ENCODE measurements at places on chromosomes 3 and 15. TPM values are rescaled to one million over a fixed set of nuclear protein-coding genes. Genes with fewer than 3 reads are reported as not detected.

DNA sequence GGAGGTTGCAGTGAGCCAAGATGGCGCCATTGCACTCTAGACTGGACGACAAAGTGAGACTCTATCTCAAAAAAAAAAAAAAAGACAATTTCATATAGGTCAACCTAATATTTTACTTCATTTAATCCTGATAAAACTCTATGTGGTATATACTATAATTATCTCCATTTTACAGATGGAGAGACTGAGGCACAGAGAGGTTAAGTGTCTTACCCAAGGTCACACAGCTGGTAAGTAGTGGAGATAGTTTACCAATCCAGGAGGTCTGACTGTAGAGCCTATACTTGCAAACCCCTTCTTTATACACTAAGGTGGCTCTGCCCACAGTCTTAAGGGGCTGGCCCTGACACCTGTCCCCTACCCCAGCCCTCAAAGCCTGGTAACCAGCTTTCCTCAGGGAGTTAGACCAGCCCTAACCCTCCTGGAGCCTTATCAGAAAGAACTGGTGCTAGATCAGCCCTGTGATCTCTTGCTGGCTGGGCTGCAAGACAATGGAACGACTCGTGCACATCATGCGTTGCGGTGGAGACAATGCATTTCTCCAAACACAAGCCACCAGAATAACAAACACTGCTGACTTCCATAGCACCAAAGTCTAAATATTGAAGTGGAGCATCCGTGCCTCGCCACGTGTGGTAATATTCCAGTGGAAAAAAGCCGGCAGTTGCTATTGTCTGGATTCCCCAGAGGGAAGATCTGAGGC, 60.0 kb upstream of the SMAD3 start:
- no peak for DNase-seq

GRCh38 chr3:128480278-128480677, 12.7 kb downstream of the GATA2 start:
- DNase-seq = no peak

DNA sequence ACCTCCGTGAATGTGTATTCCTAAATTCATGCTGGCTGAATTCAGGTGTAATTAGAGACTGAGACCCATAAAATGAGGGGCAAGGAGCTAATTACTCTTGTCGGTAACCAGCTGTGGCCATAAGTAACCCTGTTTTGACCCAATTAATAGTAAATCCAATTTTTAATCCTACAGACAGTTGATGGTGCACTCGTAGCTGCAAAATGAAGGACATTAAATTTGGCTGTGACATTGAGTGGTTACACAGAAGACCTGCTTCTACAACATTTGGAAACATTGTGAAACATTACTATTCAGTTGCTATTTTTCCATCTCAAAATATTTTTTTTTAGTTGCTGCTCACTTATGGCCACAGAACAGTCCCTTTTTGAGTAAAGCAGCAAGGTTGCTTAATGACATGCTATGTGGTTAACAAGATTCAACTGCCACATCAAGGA, 33.0 kb downstream of the MBNL1 start:
- DNase-seq = no peak

DNA sequence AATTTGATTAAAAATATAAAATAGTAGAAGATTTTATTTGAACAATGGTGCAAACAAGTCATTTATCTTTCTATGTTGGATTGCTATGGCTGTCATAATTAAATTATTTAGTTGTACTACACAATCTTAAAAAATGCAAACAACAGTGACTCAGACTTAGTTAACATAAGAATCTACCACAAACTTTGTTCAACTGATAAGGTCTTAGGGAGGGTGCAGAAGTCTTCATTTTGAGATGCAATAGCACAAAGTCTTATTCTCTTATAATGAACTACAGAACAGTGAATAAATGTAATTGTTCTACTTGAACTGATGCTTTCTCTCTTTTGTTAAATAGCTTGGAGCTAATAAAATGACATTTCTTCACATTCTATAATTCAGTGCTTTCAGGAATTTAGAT, 482.8 kb upstream of the NAALADL2 start:
- peak; percentile 70 for DNase-seq

GRCh38 chr3:143439817-143440216, 320.2 kb downstream of the CHST2 start:
- DNase-seq = no peak

DNA sequence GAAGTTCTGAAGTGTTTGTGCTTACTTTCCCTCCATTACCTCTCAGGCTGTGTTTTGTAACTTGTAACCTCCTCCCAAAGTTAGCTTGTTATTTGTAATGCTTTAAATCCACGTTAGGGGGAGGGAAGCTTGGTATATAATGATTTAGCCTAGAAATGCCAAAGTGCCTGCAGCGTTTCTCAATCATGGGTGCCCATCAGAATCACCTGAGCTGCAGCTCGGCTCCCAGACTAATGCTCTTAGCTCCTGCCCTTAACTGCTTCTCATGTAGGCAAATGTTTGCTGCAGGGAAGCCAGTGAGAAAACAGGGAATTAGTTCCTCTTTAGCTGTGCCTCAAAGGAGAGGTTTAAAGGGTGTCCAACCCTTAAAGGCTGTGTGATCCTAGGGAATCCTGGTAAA, 219.2 kb upstream of the NAALADL2 start:
- DNase-seq = no peak

DNA sequence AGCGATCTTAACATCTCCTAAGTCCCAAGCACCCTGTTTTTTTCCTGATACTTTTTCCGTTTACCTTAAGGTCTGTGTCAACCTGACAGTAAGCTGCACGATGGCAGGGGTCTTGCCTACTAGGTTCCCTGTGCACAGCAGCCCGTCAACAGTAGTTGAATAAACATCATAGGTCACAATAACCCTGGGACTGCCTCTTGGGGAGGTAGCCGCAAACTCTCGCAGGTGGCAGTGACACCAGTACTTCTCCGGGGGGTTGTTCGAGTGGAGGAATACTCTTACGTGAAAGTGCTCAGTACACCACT, 365 bp upstream of the PDCD6IP start:
- DNase-seq = no peak

DNA sequence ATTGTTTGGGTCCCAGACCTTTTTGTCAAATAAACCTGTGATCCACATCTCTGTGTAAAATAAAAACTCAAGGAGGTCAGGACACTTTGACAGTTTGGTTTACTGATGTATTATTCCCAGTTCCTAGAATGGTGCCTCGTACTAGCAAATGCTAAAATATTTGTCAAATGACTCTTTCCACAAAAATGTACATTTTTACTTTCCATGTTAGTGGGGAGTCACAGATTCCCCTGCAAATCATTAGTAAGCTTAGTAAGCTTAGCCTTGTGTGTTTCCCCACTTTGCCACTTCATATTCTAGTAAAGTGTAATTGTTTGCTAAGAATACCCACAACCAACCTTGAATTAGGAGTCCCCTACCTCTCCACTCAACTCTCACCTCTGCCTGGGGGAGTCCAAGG, 2.4 kb upstream of the MAGI1 start:
- DNase-seq = peak; percentile 85

The DLL4 gene
- total RNA-seq = 0.09 TPM

The POU1F1 gene
- total RNA-seq = not detected
